ELR (cell line): ENCODE measurements at places on chromosomes 6 and 20.
A peak's percentile ranks its signal among the peaks of the same experiment; 100 is the strongest.

GRCh38 chr6:14075095-14075503 is 42.5 kb upstream of the CD83 start:
- DNase-seq = peak; percentile 54

- peak; percentile 50 for DNase-seq
Observed at GRCh38 chr6:81896525-81897503, 144.3 kb upstream of the TENT5A start.

DNA sequence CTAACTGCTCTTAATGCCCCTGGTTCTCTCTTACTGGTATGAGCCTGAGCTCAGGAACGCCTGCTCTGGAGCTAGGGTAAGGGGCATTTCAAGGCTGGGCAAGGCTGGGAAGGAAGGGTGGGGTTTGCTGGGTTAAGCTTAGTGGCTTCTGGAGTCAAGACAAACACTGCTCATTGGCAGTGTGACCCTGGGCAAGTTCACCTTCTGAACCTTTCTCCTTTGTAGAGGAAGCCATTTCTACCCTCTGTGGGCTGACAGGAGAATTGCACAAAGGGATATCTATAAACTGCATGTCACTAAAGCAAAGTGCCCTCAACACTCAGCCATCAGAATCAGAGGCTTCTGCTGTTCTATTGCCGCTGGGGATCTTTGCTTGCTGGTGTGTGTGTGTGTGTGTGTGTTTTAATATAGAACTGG is 20.3 kb upstream of the LRRN4 start:
- peak; percentile 42 for DNase-seq

DNA sequence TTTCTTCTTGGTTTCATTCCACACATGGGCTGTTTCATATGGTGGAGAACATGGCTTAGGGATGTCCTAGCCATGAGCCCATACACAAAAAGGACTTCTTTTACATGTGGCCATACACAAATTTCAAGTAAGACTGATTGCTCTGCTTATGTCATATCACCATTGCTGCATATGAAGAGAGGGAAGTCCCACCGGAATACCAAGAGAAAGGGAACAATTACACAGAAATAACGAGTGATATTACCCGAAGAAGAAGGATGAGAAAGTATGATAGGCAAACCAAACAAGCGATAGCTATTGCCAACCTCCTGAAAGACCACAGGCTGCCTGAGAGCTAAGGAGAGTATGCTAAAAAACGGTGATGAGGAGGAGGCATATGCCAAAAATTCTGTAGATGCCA is 70.5 kb upstream of the TNFRSF21 start:
- DNase-seq = no peak

DNA sequence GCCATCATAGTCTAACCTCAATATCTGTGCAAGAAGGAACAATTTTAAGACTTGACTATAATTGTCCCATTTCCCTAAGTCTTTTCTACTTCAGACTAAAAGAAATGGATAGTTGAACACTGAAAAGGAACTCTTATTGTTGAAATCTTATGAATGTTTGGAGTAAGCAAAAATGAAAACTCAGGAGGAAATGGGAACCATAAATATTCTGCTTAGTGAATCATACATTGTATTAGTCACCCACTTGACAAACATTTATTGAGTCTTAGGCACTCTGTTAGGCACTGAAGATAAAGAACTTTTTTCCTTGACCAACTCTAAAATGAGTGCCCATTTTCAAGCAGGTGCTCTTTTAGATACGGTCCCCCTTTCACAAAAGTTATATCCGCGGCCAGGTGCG is 8.7 kb downstream of the CCDC170 start:
- peak; percentile 71 for DNase-seq

DNA sequence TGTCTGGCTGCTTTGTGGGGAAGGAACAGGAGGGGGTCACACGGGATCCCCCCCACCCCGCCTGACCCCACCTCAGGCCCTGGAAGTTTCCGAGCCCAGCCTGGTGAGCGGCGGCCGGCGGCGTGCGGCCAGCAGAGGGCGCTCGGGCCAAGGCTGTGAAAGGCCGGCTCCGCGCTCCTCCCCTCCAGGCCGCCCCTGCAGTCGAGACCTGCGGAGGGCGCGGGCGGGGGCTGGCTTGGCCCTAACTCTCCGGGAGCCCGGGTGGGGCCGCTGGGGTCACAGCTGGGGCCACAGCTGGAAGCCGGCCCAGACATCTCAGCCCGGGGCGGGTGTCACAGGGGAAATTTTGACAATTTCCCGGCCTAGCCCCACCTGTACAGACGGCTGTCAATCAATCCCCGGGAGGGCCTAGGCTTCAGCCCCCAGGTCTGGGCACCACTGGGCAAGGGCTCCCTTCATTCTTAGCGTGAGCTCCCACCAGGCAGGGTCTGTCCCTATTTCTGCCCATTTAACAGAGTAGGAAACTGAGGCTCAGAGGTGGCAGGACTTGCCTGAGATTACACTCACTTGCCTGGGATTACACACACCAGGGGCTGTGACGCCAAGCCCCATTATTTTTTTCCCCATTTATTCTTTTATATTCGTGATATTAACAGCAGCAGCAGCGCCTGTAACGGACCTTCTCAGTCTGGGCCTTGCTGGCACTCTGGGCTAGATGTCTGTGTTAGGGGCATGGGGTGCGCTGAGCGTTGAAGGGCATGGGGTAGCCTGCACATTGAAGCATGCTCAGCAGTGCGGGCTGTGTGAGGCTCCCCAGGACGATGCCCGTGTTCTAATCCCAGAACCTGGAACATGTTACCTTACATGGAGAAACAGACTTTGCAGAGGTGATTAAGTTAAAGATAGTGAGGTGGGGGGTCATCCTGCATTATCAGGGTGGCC is 23.0 kb downstream of the ZBP1 start:
- DNase-seq = peak; percentile 68

DNA sequence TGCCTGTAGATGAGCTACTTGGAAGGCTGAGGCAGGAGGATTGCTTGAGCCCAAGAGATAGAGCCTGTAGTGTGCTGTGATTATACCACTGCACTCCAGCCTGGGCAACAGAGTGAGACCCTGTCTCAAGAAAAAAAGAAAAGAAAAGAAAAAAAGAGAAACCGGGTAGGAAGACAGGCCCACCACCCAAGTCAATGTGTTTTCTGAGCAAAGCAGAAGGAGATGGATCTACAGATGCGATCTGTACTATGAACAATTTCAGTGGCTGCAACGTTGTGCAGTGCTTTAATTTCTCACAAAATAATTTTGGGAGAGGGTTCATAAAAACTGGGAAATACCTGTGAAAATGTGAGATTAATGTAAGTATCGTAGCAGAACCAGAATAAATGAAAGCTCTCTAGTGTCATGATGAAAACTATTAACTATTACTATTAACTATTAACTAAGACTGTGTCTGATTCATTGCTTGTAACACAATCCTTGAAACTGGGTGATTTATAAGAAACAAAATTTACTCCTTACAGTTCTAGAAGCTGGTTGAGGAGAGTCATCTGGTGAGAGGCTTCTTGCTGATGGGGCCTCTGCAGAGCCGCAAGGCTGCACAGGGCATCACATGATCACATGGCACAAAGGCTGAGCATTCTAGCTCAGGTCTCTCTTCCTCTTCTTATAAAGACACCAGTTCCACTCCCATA is 233.1 kb upstream of the ZNF217 start:
- no peak for DNase-seq

DNA sequence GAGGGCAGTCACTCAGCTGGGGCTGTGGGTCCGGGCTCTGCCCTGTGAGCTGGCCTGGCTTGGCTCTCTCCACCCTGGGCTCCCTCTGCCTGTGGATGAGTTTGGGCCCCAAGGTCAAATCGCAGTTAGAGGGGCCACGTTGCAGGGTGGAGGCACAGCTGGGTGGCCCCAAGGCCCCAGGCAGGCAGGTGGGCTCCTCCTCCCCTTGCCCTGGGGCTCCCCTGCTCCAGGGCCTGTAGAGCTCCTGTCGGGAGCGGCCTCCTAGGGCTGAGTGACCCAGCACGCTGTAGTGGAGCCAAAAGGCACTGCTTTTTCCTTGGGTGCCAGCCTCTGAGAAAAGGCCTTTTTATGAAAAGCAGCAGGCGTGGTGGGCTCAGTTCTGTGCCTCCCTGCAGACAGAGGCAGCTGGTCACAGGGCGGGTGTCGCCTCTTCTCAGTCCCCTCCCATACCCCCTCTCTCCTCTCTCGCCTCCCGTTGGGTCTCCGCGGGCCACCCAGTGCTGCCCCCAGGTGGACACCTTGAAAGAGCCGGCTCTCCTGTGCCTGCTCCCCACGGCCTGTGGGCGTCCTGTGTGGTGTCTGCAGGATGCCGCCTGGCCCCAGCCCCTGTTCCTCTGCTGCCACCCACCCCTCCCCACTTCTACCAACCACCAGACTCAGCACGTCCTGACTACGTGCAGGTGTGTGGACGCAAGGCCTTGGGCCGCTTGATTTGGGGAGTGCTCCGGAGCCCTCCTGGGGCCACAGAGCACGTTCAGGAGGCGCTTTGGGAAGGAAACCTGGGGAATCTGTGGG is 13.2 kb downstream of the SS18L1 start:
- peak; percentile 69 for DNase-seq

DNA sequence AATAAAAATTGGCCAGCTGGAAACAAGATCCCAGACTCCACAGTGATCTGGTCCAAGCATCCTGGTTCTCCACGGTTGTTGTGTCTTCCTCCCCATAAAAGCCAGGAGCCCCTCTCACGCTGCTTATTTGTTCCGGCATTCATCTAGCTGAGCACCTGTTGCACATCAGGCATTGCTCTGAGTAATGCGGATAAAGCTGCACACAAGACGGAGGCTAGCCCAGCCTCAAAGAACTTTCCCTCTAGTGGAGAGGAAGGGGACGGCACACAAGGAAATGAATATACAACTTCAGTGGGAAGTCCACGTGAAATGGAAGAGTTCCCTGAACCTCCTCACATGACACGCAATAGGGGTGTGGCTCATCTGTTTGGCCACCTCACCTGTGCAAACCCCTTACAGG is 30.3 kb upstream of the NXT1 start:
- DNase-seq = peak; percentile 34

- no peak for DNase-seq
Observed at GRCh38 chr6:104381907-104382306, 477.8 kb downstream of the HACE1 start.

DNA sequence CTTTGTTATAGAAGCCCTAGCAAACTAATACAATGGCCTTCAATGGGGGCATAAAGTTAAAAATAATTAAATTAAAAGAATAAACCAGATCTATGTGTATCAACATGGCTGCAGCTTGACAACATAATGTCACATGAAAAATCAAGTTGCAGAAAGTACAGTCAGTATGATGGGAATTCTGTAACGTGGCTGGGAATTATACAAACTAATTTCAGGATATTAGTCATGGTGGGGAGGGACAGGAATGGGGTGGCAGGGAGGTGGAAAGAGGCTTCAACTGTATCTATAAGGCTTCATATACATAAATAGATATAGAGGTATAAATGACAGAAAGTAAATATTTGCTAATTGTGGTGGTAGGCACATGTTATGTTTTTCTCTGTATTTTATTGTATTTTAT is 107.1 kb downstream of the UNC5CL start:
- peak; percentile 81 for DNase-seq

DNA sequence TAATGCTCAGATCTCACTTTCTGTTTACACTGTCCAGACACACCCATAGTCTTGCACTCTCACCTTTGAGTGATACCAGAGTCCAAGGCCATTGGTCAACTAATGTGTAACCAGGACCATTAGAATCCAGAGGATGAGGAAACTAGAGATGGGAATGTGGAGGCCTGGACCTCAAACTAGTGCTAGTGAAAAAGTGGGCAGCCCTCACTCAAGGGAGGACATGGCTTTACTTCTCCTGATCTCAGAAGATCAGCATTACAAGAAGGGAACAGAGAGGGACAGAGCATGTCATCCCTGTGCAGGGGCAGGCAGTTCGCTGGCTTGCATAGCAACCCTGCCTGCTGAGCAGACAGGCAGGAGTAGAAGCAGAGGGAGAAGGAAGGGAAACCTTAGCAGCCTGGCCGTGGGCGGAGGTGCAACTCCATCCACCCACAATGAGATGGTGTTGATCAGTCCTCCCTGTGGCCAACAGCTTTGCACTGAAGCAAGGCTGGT is 22.6 kb upstream of the XRN2 start:
- no peak for DNase-seq

DNA sequence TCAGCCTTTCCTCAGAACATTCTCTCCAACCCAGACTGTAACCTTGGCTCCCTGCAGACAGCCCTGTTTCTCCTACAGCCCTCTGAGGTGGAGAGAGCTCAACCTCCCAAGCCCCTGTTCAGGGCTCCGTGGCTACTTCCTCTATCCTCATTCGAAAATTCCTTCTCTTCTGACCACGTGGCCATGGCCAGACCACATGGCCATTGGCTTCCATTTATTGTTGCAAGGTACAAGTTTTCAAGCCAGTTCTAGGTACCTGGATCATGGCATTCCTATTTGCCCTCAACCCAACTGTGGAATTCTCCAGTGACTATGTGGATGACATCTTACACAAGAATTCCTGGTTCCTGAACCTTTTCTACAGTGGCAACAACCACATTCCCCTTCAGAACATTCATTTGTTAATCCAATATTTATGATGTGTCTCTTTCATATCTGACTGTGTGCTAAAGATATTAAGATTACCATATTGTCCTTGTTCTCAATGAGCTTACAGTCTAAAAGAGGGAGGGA is 161.9 kb downstream of the GMPR start:
- DNase-seq = no peak

DNA sequence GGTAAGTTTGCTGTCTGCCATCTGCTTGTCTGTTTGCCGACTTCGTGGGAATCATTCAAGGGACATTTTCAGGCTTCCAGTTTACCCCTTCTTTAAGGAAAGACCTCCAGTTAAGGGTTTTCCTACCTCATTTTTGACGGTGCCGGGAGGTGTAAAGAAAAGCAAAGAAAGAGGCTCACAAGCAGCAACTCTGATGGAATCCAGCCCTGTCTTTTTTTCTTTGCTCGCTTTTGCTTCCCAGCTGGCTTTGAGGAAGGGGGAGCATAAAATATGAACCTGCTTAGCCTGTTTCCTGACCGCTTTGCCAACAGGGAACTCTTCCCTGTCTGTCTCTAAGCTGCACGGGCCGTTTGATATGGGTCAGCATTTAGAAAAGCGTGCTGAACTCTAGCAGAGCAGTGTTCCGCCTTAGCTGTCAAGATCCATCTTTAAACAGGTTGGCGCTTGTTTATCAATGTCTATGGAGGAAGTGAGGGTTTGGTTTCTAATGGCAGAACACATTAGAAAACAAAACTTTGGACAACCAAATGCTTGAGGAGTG is 13.8 kb downstream of the SYTL3 start:
- no peak for DNase-seq

DNA sequence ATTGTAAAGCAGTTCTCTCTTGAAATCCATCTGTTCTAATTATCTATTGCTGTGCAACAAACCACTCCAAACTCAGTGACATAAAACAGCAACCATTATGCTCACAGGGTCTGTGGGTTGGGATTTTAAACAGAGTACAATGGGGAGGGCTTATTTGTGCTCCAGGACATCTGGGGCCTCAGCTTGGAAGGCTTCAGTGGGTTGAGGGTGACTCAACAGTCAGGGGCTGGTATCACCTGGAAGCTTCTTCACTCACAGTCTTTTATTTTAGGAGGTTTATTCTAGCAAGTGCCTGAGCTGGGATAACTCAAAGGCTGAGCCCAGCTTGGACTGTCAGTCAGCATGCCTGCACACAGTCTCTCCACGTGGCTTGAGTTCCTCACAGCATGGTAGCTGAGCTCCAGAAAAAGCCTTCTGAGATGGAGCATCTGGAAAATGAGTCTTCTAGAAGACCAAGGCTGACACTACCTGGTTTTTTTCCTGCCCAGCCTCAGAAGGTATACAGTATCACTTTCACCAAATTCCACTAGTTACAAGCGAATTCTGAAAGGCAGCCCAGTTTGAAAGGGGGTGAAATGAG is 234.6 kb upstream of the ID4 start:
- DNase-seq = no peak

- DNase-seq = no peak
Observed at GRCh38 chr6:50288881-50289280, 239.2 kb upstream of the DEFB112 start.

- DNase-seq = no peak
Observed at GRCh38 chr6:110823146-110823545, 7.9 kb upstream of the CDK19 start.

- DNase-seq = peak; percentile 73
Observed at GRCh38 chr6:100176311-100176950, 182.4 kb upstream of the MCHR2 start.
